NCI-H187 (cell line): ENCODE measurements at places on chromosomes 6 and 20.

DNA sequence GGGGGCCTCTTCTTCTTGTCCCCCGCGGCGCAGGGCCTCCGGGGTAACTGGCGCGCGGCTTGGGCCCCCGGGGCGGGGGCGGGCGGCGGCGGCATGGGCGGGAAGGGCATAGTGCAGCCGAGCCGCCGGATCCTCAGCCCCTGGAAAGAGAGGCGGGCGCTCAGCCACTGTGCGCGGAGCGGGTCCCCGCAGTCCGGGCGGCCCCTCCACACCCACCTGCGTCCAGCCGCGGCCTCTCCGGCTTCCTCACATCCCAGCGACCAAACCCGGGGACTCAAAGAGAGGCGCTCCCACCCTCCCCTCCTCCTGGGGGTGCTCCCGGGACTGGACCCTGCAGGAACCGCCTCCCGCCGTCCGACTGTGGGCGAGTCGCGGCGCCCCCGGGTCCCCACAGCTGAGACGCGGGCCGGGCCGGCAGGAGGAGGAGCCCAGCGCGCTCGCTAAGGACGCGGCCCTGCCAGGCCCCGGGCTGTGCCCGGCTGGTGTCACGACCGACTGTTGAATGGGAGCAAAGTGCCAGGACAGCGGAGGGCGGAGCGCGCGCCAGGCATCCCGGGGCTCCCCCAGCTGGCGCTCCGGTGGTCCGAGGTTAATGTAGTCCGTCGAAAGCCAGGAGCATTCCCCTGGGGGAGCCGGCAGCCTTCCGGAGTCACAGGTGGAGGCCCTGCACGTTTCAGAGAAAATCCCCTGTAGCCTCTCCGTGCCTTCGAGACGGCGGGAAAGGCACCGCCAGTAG, at the start of gene PRR18:
TSS of gene PRR18 (minus strand) at position 360 of the 736 bp plus-strand sequence. CDS start at position 110, 250 bp downstream.
- DNase-seq = no peak

DNA sequence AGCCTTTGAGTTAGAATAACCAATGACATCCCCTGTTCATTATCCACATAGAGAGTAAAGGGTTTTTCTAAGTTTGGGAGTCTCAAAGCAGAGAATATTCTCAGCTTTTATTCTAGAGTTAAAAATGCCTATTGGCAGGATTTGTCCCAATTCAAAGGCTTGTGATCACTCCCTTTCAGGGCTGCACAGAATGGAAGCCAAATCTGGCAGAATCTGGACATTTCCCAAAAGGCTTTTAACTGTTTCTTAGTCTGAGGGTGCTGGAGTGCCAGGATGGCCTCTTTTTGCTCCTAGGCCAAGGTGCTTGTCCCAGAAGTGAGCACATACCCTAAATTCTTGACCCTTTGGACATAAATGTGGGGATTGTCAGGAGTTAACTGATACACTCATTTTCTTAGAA, 556.6 kb downstream of the DOK5 start:
- no peak for DNase-seq

DNA sequence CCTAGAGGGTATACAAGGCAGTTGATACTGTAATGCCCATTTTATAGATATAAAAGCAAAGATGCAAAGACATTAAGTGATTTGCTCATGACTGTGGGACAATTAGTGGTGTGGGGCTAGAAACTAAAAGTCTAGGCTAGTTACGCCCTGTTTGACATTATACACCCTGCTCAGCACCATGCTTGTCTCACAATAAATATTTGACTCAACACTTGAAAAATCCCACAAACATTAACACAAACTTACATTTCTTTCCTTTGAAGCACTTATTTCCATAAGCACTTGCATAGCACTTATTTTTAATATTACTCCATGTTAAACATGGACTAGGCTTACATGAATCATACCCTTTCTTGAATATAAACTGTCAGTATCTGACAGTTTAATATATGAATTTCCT, 36.5 kb upstream of the SNRPB2 start:
- DNase-seq = no peak

GRCh38 chr20:32017711-32018251, 7.5 kb downstream of the CCM2L start:
- DNase-seq = peak; percentile 74

DNA sequence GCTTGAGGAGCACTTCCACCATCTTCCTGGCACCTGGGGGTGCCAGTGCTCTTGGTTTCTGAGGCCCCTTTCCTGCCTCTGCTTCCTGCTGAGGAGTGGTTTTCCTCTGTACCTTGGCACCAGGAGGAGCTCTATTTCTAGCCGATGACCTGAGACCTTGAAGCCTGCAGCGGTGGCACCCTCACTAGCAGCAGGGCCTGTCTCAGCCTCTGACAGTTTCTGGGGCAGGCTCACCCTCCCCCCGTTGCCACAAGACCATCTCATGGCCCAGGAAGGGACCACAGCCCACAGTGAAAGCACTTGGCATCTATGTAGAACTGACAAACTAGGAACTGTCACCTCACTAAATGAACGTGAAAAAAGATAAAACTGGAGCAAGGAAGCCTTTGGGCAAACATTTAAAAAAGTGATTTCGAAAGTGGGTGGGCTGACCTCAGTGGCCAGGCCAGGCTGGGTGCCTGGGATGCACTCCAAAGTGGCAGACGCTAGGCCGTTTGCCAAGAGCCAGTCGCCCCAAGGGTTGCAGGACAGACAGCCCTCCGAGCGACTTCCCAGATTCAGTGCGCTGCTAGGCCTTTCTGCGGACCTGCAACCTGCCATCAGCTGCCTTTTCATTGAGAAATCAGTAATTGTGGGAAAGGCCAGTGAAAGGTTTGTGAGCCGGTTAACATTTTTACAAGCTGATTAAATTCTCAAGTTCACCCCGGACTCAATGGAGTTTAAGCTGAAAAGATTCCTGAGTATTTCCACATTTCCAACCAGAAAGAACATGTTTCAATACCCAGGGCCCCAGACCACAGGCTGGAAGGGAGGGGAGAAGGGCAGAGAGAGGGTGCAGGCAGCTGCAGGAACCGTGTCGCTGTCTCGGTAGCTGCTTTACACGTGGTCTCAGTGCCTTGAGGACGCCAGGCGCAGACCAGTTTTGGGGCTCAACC, 303.7 kb downstream of the ESR1 start:
- no peak for DNase-seq

- no peak for DNase-seq
Measured at GRCh38 chr6:42378536-42378935, 73.2 kb downstream of the TRERF1 start.

- DNase-seq = no peak
Measured at GRCh38 chr6:43771858-43772680, 2.1 kb downstream of the VEGFA start.

GRCh38 chr6:163756079-163756478, 341.6 kb downstream of the QKI start:
- DNase-seq = no peak

- DNase-seq = no peak
Measured at GRCh38 chr6:9412951-9413559, 977.7 kb upstream of the SLC35B3 start.

GRCh38 chr6:92139601-92140000, 1279.8 kb downstream of the EPHA7 start:
- no peak for DNase-seq

DNA sequence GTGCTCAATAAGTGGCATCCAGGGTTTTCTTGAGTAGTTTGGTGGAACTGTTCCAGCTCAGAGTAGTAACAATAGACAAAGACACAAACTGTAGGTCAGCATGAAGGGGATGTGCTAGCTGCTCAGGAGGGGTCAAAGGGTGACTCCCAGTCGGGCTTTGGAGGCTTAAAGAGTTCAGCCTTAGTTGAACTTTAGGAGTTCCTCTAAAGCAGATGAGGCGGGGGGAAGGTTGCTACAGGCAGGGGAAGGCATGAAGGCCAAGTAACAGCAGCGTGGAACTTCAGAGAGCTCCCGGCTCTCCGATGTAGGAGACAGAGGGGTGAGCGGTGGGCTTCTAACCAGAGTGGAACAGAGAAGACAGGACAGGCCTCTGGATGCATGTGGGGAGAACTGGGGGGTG, 115.5 kb upstream of the CD93 start:
- no peak for DNase-seq

DNA sequence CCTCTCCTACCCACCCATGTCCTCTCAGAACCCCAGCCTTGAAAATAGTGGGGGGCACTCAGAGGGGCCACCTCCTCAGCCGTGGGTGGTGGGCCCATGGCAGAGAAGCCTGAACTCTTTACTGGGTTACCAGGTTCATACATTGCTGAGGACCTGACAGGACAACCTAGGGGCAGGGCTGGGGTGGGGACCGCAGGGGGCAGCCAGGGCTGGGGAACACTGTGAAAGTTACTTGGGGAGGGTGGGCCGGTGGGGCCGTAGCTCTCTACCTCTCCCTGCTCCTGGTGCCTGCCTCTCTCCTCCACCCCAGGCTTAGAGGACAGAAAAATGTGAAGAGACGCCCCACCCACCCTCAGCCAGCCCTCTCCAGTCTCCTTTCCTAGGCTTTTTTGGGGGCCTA, 15.4 kb downstream of the MDFI start:
- DNase-seq = no peak

- no peak for DNase-seq
Measured at GRCh38 chr20:63737945-63738686, 1.5 kb upstream of the SLC2A4RG start.

DNA sequence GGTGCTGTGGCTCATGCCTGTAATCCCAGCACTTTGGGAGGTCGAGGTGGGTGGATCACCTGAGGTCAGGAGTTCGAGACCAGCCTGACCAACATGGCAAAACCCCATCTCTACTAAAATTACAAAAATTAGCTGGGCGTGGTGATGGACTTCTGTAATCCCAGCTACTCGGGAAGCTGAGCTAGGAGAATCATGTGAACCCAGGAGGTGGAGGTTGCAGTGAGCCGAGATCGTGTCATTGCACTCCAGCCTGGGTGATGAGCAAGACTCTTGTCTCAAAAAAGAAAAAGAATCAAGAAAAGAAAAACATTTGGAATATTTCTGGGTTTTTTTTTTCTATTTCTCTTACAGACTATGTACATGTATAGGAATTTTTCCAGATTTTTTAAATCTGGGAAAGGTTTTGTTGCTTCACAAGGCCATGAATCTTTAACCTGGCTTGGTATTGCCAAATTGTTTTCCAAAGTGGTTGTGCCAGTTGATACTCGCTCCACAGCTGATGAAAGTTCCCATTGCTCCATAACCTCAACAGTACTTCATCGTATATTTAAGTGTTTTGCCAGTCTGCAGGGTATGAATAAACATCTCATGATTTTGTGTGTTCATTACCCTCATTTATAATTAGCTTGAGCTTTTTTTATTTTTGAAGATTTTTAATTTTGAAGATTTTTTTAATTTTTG, 33.5 kb downstream of the RNF217 start:
- DNase-seq = no peak

GRCh38 chr6:69179681-69180080, 544.6 kb downstream of the ADGRB3 start:
- no peak for DNase-seq

DNA sequence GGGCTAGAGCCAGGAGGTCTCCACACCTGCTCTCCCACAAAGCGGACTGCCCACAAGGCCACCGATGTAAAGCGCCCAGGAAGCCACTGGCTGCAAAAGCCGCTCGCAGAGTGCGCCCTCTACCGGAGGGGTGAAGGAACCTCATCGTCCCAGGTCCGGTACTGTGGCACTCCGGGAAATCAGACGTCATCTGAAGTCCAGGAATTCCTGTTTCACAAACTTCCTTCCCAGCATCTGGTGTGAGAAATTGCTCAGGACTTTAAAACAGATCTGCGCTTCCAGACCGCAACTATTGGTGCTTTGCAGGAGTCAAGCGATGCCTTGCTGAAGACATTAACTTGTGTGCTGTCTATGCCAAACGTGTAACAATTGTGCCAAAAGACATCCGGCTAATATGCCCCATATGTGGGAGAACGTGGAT, 115.1 kb upstream of the ARID1B start:
- DNase-seq = no peak

GRCh38 chr20:1810572-1810925, 84.7 kb upstream of the SIRPA start:
- no peak for DNase-seq

GRCh38 chr20:4812216-4812615, 90.5 kb downstream of the PRND start:
- no peak for DNase-seq
